ENCODE measurements at places on chromosomes 5 and 9.

GRCh38 chr9:137494104-137494544, 35.0 kb upstream of the NSMF start:
- no peak for DNase-seq

DNA sequence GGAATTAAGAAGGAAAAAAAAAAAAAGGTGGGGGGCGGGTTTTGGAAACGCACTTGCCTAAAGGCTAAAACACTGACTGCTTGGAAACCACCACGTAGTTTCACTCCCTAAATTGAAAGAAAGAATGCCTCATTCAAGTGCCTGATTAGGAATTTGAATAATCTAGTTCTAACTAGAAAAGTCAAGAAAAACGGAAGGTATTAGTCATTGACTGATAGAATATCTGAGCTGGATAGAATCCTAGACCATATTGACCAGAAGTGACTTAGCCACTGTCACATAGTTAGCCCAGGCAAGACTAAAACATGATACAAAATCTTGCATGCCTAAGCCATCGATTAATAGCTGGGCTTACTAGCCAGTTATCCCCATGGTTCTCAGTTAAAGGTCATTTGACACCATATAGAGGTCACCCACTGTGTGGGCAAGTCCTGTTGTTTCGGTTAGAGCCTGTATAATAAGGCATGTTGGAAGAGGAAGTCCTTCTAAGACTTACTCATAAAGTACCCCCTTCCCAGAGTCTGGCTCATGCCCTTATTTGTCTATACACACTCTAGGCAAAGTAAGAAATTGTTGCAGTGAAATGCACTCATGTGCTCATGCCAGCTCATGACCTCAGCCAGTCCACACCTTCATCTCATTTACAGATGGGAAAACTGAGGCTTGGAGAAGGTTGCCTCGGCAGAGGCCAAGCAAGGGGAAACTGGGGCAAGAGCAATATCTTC, 40.2 kb downstream of the SH3RF2 start:
- DNase-seq: no peak

- no peak for DNase-seq
Measured at GRCh38 chr9:106962615-106963363, 99.8 kb downstream of the ZNF462 start.

DNA sequence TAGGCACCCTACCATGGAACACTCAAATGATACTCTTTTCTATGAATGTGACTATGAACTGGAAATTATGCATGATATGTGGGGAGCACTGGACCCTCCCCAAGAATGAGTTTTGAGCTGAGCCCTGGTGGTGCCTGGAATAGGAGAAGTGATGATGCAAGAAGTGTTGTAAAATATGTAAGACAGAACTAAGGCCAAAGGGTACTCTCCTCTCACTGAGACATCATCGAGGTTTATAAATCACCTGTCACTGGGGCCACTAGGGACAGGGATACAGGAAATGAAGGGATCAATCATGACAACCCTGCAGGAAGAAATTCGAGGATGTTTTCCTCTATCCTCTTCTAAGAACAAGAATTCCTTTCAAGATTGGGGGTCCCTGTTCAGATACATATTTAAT, 45.4 kb downstream of the PCSK1 start:
- DNase-seq: no peak

GRCh38 chr9:7388755-7389154, 410.8 kb downstream of the DMAC1 start:
- no peak for DNase-seq

DNA sequence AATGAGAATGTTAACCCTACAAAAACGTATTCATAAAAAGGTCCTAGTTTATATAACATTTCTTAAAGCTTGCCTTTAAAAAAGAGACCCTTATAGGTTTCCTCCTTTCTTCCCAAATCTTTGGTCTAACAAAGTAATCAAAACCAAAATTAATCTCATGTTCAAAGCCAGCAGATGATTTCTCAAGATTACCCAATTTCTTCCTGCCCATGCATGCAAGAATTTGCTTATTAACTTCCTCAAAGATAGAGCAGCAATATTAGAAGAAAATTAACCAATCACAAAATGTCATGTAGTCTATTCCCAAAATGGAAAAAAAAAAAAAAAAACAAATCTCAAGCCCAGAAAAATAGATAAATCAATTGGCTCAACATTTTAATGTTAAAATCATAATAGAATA, 114.9 kb downstream of the MLLT3 start:
- no peak for DNase-seq

GRCh38 chr5:165351342-165351741, 1845.9 kb downstream of the MAT2B start:
- DNase-seq: no peak

- peak; percentile 66 for DNase-seq
Measured at GRCh38 chr5:79236970-79237739, 1.2 kb downstream of the JMY start.

DNA sequence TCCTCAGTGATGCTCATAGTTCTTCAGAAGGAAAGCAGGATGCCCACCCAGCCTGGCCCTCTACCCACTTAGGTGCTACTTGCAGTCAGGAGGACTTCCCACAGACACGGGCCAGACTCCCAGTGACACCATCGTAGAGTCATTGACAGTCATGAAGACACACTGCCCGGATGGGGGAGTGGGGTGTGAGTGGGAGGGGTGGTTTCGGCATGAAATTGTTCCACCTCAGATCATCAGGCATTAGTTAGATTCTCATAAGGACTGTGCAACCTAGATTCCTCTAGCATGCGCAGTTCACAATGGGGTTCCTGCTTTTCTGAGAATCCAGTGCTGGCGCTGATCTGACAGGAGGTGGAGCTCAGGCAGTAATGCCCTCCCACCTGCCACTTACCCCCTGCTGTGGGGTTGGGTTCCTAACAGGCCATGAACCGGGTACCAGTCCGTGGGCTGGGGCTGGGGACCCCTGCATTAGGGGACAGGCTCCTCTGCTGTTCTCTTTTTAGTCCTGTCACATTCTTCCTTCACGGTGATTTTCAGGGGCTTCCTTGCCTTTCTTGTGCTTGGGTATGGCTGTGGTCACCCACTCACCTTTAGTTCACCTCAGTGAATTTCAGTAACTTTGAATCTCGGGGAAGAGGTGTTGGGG, 88.2 kb upstream of the ANKRD55 start:
- DNase-seq: peak; percentile 55

DNA sequence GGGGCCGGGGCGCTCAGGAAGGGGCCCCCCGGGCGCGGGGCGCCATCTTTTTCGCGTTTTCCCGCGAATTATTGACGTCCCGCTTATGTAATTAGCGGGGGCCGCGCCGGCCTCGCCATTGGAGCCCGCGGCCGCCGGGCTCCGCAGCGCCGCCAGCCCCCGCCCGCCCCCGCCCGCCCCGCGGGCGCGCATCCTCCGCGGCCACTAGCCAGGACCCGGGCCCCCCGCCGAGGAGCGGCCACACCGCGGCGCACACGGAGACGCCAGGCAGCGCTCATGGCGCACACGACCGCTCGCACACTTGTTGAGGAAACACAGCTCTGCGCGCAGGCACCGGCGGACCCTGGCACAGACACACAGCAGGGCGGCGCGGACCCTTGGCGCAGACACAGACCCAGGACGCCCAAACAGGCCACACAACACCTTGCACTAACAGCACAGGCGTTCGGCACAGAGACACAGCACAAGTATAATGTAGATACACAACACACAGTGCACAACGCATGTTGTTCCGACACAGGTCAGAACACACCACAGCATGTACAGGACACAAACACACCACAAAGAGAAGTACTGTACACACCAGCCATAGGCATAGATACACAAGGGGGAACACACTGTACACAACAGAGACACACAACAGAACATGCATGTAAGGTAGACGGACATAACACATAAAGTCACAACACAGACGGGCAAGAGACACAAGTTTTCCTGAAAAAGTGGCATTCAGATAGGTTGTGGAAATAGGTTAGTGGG, 467 bp upstream of the PHF19 start:
- DNase-seq: peak; percentile 87

DNA sequence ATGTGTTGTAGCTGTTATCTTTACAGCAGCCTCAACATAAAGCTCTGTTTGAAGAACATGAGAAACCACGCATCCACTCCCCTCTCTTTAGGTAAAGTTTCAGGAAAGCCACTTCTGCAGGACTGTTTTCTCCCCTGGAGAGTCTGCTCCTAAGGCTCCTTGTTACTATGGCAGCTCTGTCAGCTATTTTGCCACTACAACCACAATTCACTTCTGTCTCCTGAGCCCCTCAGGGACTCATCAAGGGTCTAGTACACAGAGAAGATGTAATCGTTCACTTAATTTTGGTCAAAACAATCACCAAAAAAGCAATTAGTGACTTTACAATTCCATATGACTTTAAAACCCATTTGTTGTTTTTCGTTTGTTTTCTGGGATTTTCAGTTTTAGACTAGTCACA, 157.7 kb downstream of the FBN2 start:
- no peak for DNase-seq

GRCh38 chr9:134783699-134784039, 96.9 kb upstream of the FCN2 start:
- no peak for DNase-seq

GRCh38 chr5:154220625-154221024, 30.1 kb downstream of the GALNT10 start:
- DNase-seq: no peak

DNA sequence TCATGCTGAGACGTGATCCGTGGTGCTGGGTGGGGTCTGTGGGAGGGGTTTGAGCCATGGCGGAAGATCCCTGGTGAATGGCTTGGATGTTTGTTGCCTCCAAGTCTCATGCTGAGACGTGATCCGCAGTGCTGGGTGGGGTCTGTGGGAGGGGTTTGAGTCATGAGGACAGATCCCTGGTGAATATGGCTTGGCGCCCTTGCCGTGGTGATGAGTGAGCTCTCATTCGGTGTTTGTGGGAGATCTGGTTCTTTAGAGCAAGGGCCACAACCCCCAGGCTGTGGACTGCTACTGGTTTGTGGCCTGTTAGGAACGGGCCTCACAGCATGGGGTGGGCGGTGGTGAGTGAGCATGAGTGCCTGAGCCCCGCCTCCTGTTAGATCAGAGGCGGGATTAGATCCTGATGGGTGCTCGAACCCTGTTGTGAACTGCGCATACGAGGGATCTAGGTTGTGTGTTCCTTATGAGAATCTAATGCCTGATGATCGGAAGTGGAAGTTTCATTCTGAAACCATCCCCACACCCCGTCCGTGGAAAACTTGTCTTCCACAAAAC, 31.2 kb downstream of the NKD2 start:
- DNase-seq: no peak

DNA sequence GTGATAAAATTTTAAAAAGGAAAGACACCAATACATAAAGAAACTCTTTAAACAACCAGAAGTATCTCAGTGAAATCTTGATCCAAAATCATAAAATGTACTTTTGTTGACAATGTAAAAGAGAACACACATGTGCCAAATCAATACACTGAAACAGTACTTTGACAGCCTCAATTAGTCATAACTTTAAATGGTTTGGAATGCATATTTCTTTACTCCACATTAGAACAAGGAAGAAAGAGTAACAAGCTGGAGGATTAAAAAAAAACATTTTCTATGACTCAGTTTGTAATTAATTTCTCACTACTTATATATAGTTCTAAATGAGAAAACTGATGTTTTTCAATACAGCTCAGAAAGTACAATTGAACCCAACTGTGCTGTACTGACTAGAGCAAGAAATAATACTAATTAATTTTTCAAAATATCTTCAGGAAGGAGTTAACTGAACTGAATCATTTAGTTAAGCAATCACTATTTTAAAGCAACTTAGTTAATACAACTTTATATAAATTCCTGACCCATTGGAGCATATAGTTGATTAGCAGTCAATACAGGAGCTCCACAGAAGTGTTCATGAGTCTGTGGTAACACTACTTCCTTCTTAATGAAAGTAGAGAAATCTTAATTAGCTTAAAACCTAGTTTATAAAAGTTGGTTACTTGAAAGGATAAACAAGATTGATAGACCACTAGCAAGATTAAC, 101.0 kb downstream of the NR3C1 start:
- no peak for DNase-seq

DNA sequence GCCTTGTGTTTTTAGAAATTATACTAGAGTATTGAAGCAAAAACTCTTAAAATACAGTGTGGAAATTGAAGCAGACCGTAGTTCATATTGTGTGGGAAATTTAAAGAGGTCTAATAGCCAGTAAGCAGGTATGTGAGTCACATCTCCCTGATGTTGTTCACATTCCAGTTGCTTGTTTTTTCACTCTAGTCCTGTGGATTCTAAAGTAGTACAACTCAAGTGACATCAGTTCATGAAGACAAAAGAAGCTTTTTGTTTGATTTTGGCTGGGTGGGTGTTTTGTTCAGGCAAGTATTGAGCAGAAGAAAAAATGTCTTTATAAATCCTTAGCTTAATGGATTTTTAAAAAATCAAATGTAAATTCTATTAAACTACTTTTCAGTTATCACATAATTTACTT, 216.2 kb downstream of the MAN2A1 start:
- DNase-seq: no peak

Measured in activated CD4-positive, alpha-beta T cell treated with anti-CD3 and anti-CD28 coated beads for 36 hours (primary cell).